Stimulated activated CD4-positive, alpha-beta T cell treated with anti-CD3 and anti-CD28 coated beads, Interleukin-2, amount 100 ng/mL, for 24 hours (primary cell): ENCODE measurements at places on chromosomes 12 and 14.

- DNase-seq = peak; percentile 57
These were observed 594 bp downstream of the KRAS start for GRCh38 chr12:25249931-25250738.

DNA sequence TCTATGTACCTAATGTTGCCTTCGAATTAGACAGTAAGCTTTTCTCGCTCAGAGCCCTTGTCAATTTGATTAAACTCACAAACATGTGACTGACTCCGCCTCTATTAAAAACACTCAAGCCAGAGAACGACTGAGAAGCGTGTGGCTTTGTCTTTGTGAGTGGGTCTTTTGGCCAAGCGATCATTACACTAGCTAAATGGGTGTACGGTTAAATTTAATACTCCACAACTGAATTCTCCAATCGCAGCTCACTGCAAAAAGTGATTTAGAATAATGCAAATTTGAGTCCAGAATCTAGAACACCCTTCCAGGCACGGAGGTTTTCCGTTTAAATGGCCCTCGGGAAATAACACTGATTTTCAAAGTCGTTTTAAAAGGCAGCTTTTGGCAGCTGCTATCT, 253.7 kb downstream of the EFCAB11 start:
- no peak for DNase-seq

DNA sequence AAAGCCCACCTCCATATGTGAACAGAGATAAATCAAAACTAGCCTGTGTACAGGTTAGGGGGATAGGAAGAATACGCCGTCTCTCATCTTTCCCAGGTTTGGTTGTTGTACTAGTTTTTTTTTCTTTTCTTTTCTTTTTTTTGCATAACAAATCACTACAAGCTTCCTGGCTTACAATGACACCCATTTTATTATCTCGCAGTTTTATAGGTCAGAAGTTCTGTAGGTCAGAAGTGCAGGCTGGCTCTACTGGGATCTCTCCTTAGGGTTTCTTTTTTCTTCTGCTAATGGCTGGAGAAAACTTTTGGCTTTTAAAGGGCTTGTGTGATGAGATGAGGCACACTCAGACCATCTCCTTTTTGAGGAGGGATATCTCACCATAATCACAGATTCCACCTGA, 25.7 kb upstream of the CRY1 start:
- DNase-seq = no peak

DNA sequence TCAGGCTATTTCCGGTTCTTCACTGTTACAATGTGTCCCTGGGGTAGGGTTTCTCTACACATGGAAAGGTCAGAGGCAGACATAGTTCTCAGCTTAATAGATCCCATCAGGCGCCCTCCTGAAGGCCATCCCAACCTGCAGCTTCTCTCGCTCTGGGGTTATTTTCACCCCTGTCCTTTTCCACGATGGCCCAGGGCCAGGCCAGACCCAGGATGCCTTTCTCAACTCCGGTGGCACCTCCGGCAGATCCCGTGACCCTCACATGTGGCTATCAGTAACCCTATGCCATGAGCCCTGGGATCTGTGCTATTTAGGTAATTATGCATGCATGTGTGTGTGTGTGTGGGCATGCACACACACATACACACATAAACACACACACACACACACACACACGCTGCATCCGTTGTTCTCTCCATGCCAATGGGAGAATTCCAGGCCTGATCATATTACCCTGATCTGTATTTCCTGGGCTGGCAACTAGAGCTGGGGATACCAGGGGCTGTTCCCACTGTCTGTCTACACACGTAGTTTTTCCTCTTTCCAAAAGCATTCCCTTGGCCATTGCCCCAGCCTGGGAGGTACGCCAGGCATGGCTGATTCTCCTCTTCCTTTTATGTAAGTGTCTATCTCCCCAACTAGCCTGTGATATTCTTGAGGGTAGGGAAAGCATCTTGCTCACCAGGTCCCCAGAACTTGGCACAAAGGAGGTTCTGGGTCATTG, 51.2 kb upstream of the NOS1 start:
- DNase-seq = no peak

DNA sequence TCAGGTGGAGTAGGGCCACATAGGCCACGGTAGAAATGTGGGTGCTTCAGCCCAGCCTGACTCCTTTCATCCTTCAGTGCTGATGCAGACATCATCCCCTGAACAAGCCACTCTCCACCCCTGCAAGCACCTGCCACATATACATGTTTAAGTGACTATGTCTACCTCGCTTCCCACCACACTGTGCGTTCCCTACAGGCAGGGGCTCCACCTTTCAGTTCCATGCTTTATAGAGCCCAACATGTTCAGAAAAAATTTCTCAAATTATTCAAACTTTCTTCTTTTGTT, 11.6 kb downstream of the SLC7A7 start:
- no peak for DNase-seq

DNA sequence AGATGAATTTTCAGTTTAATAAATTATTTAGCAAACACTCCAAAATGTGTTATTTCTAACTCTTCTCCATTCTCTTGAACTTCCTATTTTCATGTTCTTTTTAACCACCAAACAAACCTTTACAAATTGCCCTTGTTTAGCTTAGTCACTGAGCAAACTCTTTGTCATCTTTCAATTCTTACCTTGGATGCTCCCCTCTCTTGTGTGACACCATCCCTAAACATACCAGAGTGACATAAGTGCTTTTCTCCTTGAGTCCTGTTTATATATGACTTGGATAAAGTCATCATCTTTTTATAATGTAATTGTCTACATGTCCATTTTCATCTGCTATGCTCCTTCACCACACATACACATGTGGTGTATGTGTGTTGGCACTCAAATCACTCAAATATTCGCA, 3.4 kb upstream of the TMEM19 start:
- no peak for DNase-seq

- DNase-seq = peak; percentile 12
These were observed 37.9 kb upstream of the PLEKHG6 start for GRCh38 chr12:6272300-6273204.

DNA sequence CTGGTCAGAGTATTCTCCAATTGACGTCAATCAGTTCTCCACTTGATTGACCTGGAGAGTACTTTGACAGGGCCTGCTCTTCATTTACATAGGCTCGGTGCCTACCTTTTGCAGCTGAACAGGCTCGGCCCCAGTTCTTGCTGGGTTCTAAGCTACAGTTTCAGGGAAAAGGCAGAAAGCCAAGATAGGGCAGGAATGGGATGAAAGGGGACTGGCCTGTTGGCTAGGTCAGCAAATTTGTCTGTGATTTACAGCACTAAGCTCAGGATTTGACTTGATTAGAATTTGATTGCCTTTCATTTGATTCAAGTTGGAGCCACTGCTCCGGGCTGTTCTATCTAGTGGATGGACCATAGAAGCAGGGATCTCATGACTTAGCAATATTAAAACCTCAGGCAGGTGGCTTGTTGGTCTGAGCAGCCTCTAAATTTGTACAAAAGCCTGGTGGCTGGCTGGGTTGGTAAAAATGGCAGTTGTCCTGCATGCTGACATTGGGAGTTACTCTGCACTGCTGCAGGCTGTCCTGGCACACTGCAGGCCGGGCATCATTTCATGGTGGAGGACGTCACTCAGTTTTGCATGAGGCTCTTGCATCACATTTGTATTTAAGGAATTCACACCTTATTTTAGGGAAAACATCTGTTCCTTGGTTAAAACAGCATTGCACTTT, 71.8 kb downstream of the BICD1 start:
- no peak for DNase-seq

DNA sequence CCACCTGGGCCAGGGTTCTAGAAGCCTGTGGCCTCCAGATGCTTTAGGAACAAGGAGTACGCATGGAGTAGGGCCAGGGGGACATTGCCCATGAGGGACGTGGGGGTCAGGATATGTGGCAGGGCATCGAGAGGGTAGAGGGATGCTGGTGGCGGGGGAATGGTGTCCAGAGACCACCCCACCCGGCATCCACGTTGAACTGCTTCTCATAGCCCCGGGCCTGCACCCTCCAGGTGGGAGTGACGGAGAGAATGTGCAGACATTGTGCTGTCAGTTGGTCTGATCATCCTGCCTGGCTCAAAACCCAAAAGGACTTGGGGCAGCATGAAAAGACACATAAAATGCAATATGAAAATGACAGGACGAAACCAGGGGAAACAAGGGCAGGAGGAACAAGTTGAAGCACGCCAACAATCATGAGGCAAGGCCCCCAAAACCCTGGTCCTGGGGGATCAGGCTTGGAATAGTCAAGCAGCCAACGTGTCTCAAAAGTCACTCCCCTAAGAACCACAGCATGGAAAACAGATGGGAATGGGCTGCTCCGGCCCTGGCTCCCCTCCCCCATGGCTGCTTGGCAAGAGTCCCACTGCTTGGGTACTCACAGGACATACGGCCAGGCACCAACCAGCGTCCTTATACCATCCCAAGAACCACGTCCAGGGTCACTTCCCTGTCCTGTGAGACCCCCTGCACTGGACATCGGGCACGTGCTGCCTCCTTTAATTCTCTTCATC, 117.9 kb downstream of the DICER1 start:
- DNase-seq = no peak

GRCh38 chr12:40793471-40793870, 101.2 kb downstream of the CNTN1 start:
- DNase-seq = no peak

- DNase-seq = no peak
These were observed 44.5 kb upstream of the ESRRB start for GRCh38 chr14:76331328-76332011.

- DNase-seq = no peak
These were observed 1.8 kb upstream of the CCDC198 start for GRCh38 chr14:57495416-57495815.

DNA sequence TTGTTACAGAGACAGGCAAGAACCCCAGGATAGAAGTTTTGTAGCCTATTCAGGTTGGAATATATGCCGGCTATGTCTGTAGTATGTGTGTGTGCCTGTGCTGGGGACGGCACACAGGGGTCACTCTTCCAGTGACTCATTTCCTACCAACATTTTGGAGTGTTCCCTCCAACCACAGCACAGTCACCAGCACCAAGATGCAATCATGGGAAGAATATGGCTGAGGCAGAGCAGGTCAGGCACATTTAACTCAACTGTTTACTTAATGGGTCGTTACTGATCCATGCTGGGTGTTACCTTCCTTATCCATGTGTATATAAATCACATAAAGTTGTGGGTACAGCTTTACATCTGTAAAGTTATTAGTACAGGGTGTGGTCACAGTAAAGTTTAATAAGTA, 178.3 kb downstream of the PRKD1 start:
- no peak for DNase-seq

- no peak for DNase-seq
These were observed 23.9 kb upstream of the FLVCR2 start for GRCh38 chr14:75554482-75554881.

DNA sequence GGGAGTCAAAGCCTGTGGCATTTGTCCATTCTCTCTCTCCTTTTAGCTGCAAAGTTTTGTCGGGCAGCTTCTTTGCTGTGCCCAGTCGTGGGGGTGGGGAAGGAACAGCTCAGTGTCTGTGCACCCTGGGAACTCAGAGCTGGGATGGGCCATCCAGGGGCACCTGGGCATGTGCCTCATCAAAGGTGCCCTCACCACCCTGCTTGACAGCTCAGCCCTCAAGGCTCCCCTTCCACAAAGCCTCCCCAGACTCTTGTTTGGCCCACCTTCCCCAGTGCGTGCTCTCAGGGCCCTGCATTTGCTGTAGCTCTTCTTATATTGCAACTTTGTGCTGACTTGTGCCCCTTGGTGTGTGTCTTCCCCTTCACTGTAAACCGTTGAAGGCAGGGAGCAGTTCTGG, 112.6 kb downstream of the ESRRB start:
- no peak for DNase-seq

DNA sequence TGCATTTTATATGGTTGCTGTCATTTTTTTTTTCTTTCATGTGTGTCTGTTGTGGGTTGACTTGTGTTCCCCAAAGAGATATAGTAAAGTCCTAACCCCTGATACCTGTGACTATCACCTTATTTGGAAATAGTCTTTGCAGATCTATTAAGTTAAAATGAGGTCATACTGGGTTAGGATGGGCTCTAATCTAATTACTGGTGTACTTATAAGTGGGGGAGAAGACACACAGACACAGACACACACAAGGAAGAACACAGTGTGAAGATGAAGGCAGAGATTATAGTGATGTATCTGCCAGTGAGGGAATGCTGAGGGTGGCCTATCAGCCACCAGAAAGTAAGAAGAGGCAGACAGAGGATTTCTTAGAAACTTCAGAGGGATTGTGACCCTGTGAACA, 318.4 kb upstream of the ATP2B1 start:
- DNase-seq = no peak

- DNase-seq = no peak
These were observed 4.7 kb upstream of the RHOF start for GRCh38 chr12:121797937-121798786.
